ENCODE measurements at places on chromosomes 4 and X.

DNA sequence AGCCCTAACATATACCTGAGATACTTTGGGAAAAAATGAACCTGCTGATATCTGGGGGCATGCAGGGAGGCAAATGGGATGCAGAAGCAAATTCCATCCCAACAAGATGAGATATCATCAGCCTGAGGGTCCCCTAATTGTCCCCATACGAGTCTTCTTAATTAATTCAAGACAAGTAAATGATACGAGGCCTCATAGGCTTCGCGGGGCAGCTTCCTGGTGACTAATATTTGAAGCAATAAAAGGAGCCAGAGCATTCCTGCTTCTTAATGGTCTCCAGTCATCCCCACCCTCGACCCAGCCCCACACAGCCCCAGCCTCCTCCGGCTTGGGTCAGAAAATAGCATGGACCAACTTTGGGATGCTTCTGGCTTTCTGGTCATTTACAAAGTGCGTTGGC, 99.6 kb upstream of the MSX1 start:
- no peak for DNase-seq

DNA sequence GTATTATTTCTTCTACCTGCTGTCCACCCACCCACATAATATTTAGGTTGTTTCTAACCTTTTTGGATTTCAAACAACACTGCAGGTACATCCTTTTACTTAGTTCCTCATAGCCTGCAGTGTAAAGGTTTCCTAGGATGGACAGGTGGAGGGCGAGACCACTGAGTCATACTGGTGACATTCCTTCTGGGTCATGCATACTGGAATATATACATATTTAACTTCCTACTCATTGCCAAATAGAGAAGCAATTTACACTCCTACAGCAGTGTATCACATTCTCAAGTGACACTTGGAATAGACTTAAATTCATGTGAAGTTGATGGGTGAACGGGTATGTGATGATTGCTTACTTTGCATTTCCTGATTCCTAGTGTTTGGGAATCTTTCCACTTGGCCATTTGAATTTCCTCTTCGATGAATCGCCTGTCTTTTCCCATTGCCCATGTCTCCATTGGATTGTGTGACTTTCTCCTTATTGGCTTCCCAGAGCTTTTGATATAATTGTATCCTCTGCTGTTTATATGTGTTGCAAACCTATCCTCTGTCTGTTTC, 8.2 kb upstream of the PPP2R2C start:
- no peak for DNase-seq

DNA sequence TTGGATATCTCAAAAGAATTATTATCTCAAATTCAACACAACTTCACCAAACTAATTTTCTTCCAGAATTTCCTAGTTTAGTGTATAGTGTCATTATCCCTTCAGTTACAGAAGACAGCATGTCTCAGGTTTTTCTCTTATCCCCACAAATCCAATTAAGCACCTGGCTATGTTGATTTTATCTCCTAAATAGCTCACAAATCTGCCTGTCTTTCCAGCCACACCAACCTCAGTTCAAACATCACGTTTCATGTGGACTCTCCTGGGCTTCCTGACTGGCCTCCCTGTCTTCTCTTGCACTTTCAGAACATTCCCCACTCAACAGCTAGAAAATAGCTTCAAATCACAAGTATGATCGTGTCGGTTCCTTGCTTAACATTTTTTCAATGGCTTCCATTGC, 14.8 kb downstream of the STK32B start:
- DNase-seq: no peak

DNA sequence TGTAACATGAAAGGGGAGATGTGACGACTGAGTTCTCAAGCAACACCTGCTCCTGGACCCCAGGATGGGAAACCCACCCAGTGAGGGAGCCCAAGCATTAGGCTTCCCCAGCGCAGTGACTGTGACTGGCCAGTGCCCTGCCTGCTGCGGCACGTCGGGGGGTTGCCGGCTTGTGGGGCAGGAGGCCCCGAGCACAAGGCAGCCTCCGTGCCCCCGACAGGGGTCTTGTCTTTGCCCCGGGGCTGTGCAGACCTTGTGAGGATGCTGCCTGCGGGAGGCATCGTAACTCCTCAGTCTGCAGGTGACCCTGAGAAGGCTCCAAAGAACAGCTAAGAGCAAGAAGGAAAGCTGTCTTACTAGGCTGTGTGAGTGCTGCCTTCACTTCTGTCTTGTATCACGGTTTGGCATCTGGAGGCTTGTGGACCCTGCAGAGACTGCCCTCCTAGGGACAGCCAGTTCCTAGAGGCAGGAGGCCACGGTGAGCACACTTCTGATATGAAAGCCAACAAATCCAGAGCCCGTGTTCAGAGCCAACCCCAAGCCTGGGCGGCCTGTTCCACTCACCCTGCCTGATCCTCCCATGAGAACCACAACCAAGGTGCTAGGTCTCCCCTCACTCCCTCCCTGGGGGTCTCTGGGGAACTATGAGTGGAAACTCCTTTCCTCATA, 47.7 kb downstream of the FGFRL1 start:
- no peak for DNase-seq

DNA sequence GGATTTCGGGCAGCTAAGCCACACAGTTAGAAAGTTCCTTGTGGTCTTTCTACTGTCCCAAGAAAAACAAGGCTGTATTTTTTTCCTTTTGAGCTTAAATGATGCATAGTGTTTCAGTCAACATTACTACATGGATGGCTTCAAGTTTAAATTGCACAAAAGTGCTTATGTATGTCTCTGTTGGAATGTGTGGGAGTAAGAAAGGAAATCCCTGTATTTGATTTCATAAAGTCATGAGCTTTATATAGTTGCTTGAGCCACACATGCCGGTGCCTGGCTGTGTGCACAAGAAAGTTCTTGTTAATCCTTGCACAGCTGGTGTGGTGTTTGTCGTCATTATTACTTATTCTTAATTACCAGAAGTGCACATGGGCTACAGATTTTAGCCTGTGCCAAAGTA, 262.2 kb downstream of the ARHGAP10 start:
- DNase-seq: no peak

DNA sequence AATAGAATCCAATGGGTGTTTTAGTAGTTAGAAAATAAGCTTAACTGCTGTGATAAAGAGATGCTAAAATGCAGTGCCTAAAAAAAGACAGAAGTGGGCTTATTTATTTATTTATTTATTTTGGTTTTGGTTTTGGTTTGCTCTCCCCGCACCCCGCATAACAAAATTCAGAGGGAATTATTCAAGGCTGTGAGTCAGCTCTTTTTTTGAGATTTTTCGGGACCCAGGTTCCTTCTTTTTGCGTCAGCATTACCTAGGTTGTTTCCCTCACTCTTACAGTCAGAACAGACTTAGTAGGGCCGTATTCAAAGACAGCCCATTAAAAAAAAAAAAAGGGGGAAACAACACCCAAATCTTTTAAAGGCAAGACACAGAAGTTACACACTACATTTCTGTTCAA, 1495.5 kb upstream of the ADGRL3 start:
- no peak for DNase-seq

GRCh38 chr4:15238720-15239119, 189.1 kb upstream of the C1QTNF7 start:
- DNase-seq: no peak

DNA sequence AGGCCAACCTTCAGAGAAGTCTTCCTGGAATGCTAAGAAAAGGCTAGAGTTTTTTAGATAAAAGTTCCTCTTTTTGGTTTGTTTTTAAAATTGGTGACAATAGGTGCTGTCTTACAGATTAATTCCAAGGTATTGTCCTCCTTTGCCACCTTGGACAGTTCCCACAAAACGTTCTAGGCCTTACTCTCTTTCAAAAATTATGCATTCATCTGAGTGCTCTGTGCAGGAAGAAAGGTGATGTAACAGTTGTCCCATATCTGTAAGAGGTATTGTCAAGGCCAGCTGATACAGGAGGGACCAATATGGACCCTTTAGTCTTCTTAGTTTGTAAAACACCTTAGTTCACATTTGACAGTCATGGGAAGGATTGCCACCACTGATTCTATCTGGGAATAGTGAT, 15.9 kb upstream of the CXCL5 start:
- DNase-seq: no peak

DNA sequence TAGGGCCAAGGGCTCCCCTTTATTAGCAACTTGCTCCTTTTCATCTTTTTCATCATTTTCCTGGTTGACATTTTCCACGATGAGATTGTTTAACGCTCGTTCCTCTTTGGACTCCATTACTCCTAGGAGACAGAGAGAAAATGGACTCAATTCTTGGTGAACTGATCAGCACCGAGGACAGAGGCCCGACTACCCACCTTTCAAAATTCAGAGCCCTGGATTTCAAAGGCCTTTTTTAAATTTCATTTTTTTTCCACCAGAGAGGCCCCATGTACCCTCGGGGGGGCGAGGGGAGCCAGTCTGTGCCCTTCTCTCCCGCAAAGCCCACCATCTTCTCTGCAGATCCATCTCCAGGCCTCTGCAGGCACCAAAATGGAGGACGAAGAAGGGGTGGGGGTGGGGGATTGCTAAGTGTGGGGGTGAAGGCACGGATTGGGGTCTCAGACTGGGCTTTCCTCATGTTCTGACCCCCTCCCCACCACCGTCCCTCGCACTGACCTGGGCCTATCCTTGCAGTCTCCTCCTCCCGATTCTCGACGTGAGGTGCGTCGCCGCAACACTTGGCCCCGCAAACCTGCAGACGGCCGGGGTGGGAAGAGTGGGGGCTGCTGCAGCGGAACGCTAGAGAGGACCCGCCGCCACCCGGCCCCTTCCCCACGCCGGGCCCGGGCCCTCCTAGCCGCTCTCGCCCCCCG, 783 bp downstream of the BEX2 start:
- no peak for DNase-seq

DNA sequence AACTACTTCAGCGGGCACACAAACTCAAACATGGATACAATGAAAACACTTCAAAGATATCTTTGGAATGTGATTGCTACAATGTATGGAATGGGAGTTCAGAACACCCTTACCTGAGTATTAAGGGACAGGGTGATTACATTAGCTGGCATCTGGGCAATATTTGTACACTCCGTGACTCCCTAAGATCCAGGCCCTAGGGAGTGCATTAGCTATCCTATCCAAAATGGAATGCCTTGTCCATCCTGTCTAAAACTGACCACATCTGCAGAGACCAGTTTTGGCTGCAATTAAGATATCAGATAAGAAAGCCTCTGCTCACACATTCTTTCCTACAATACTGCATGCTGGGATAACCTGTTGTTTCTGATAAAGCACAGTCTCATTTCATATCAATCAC, 176.6 kb upstream of the EMCN start:
- DNase-seq: no peak

DNA sequence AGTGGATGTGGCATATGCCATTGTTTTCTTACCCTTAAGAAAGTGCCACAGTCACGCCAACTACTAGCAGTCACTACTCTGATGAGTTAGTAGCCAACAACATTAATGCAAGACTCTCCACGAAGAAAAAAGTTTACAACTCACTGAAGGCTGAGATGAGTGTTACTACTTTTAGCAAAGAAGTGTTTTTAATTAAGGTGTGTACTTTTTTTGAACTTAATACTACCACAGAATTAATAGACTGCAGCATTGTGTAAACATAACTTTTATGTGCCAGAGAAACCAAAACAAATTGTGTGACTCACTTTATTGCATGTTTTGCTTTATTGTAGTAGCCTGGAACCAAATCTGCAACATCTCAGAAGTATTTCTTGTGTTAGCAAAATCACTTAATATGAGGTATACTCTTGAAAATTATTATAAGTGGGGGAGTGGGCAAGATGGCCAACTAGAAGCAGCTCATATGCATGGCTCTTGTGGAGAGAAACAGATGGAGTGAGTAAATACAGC, 2.2 kb upstream of the UGT2B4 start:
- DNase-seq: no peak

DNA sequence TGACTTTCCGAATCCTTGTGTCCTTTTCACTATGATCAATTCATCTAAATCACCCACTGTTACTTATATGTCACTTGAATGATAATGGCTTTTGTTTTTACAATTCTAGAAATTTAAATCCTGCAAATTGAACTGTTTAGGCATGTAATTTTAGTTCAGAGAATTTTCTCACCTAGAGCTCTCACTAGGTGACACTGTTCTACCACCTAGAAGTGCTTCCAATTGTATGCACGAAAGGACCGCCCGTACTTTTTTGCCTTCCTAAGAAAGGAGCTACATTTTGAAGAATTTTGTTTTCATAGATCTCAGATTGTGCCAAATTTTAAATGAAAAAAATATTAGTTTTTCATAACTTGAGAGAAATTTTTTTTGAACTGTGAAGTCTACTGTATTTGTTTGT, 481.6 kb upstream of the FSTL5 start:
- DNase-seq: no peak

GRCh38 chr4:48403358-48403757, 62.0 kb downstream of the SLAIN2 start:
- DNase-seq: no peak

GRCh38 chr4:7207628-7208231, 15.4 kb downstream of the SORCS2 start:
- no peak for DNase-seq

- no peak for DNase-seq
Measured at GRCh38 chr4:94540476-94540875, 88.7 kb downstream of the PDLIM5 start.

GRCh38 chr4:152382057-152382785, 153.7 kb downstream of the FBXW7 start:
- no peak for DNase-seq

DNA sequence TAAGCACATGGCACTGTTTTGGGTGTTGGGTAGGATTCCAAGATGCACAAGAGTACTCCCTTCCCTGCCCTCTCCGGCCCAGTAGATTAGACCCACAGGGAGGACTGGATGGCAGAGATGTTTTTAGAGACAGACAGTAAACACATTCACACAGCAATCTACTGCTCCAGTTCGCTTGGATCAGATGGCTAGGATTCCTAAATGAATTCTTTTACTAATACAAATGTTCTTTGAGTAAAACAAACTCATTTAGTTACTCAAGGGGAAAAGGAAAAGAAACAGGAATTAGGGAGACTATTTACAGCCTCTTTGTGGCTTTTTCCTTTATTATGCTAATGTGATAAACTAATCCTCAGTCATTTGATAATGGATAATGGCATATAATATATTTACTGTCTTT, 5.9 kb downstream of the SNX25 start:
- DNase-seq: no peak

- no peak for DNase-seq
Measured at GRCh38 chr4:167111622-167112021, 122.7 kb downstream of the SPOCK3 start.

DNA sequence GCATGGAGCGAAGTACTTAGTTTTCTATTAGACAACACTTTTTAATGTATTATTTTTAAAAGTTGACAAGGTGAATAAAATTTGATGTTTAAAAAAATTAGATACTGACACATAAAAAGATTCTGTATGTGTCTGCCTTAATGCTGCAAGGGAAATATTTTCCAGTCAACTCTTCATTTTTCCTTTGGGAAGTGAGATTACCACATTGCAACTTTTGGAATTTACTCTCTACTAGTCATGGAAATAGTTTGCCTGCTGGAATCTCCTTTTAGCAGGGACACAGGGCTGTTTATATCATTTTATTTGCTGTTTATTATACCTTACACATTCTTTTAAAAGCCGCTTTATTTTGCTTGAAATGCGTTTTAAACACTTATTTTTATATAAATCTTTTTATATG, 135.1 kb downstream of the MID1 start:
- DNase-seq: no peak

- no peak for DNase-seq
Measured at GRCh38 chr4:35106091-35106734, 1138.1 kb downstream of the ARAP2 start.

- no peak for DNase-seq
Measured at GRCh38 chr4:88604978-88605678, 12.8 kb downstream of the HERC3 start.

GRCh38 chrX:91414713-91415112, 19.9 kb upstream of the PABPC5 start:
- no peak for DNase-seq

GRCh38 chr4:14787894-14788293, 214.4 kb upstream of the CPEB2 start:
- DNase-seq: no peak

GRCh38 chr4:100945789-100946188, 401.5 kb downstream of the PPP3CA start:
- no peak for DNase-seq

Measured in GM12878 (cell line).